Head of caudate nucleus (tissue), 42 donors: ENCODE measurements at places on chromosomes 13 and 19.

DNA sequence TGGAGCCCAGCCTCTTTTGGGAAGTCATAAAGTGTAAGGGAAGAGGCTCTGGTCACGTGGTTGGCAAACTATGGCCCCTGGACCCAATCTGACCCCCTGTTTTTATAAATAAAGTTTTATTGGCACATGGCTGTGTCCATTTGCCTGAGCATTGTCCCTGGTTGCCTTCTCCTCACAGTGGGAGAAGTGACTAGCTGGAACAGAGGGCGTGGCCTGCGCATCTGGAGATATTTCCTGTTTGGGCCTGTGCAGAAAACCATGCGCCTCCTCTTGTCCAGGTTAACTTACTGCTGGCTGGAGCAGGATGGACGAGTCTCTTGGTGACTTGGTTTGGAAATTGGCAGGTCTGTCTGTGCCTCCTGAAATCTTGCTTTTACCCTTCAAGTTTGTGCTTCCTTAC lies 48.3 kb downstream of the KDM4B start:
- DNase-seq, result no peak

- no peak for DNase-seq
These were observed 779.9 kb upstream of the ARGLU1 start for GRCh38 chr13:107347641-107348369.

DNA sequence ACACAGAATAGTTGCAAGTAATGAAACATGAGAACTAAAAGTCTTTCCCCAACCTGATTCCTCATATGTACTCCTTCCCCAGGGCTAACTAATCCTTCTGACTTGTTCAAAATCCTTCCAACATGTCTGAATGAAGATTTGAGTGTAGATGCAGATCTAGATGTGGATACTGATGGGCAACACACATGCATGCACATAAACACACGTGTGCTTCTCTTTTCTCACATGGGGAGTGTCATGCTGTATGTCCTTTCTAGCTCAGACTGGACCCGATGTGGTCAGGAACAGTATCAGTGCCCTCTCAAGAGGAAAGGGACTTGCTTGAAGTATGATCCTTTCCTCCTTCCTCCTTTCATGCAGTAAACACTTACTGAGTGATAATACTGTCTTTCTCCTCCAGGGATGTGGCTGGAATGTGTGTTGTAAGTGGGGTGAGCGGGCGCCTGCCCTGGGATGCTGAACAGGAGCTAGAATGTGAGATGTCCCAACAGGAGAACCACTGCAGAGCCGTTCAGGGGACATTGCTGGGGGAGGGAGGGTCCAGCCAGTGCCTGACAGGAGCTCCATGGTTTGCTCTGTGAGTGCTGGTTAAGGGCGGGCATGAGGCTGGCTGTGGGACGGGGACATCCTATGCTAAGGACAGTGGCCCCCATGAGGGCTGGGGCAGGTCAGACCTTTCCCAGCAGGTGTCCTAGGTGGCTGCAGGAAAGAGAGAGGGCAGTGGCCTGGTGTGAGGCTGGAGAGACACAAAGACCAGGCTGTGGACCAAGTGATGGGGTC lies 146.9 kb downstream of the TEX29 start:
- no peak for DNase-seq

DNA sequence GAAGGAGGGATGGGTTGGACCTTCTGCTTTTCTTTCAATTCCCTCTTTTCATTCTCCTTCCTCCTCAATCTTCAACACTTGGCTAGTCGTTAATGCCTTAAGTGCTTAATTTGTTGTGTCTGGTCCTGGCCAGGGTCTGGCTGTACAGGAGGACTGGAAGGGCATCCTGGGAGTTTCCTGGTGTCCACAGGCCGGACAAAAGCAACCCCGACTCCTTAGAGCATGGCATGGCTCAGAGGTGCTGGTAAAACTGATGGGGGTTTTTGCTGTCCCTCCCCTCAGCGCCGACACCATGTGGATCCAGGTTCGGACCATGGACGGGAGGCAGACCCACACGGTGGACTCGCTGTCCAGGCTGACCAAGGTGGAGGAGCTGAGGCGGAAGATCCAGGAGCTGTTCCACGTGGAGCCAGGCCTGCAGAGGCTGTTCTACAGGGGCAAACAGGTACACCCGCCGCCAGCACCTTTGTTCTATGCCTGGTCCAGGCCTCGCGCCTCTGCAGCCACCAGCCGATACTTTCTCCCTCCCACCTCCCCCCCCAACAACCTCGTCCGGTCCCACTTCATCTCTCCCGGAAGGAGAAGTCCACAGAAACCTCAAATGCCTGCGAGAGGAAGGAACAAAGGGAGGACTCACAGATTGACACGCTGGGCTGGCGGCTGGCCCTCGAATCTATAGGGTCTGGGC lies 1.4 kb downstream of the UHRF1 start:
- DNase-seq, result peak; percentile 42

- no peak for DNase-seq
These were observed 795.6 kb downstream of the UQCRFS1 start for GRCh38 chr19:28417361-28417760.

DNA sequence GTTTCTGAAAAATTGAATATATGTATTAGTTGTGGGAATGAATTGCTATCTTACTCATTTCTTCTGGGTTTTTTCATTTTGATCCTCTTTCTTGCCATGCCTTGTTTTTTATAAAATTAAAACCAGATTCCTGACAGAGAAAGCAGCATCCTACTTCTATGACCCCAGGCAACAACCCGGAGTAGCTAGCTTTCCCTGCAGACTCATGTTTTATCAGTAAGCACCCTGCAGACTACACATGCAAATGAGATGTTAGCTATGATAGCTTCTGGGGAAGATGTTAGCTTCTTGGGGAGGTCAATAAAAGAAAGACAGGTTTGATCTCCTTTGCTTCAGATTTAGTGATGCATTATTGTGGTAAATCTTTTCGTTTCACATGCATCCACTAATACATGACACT lies 1598.6 kb downstream of the SLITRK5 start:
- no peak for DNase-seq

DNA sequence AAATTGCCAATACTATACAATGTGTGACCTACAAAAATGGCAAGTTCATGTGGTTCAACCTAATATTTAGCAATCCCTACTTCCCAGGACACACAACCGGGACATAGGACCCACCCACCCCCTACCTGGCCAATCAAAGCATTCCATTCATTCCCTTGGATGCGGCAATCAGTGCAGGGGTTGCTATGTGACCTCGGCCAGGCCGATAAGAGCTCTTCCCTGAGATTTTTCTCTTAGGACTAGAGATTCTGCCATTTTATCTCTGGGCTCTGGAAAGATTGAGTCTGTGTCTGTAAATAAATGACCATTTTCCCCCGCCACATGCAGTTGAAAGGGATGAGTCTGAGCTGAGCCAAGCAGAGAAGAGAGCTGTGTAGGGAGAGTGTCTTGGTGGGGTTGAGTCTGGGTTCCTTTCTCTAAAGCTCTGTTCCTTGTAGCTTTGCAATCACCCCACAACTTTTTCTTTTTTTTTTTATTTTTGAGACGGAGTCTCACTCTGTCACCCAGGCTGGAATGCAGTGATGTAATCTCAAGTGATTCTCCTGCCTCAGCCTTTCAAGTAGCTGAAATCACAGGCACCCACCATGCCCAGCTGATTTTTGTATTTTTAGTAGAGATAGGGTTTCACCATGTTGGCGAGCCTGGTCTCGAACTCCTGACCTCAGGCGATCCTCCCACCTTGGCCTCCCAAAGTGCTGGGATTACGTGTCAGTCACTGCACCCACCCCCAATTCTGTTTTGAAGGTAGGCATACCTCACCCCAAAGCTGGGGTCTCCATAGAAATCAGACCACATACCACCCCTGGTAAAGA lies 7.4 kb downstream of the IFNL1 start:
- DNase-seq, result no peak

DNA sequence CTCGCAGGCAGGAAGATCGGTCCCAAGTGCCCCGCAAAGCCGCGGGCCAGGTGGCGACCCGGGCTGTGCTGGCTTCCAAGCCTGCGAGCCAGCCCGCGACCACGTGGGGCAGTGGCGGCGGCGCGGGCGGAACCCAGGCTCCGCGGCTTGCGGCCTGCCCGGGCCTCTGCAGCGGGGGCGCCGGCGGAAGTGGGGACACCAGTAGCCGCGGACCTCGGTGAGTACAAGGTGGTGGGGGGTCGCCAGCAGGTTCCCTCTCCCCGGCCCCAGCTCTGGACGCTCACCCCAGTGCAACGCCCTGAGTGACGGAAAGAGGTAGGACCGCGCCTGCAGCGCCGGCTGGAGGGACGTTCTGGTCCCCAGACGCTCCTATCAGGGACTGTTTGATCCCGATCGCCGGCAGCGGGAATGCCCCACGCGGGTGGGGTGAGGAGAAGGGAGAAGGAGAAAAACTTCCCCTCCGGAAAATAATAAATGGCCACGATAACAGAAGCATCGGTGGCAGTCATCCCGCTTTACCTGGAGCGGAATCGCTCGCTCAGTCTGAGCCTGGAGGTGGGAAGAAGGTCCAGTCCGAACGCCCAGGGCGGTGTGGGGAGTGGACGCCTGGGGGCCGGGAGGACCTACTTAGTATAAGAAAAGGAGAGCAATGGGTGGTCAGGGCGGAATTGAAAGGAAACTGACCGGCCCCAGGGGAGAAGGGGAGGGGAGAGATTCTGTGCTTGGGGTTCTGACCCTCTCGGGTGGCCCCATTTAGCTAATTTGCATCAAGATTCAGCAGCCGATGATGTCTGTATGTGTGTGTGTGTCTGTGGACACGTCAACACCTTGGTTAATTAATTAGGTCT lies at the start of gene GEMIN7:
TSS of gene GEMIN7 (plus strand) at position 198 of the 848 bp plus-strand sequence. CDS start 10,855 bp downstream, outside the sequence.
- peak; percentile 74 for DNase-seq

DNA sequence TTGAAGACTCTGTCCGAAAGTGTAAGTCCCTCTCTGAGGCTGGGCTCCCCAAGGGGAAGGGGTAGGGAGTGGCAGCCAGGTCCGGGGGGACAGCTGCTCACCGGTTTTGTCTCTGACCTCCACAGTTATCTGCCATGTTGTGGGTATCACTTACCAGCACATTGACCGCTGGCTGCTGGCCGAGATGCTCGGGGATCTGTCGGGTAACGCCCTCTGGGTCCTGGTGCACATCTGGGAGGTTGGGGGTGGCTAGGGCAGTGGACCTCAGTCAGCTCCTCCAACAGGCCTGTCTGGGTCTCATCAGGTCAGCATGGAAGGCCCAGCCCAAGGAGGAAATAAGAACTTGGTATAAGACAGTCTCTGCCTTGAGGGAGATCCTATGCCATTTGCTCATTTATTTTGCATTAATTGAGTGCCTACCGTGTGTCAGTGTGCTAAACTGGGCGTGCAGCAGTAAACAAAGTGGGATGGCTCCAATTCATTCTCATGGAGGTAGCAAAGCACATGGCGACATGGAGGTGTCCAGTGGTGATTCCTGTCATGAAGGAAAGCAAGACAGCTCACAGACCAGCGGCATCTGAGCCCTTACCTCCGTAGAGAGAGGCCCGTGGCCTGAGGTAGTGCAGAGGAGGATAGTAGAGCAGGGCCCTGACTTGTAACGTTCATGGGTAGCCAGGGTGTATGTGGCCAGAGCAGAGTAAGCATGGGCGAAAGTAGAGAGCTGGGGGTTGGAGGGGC lies 13.7 kb downstream of the EIF3K start:
- DNase-seq, result no peak

- DNase-seq, result no peak
These were observed 153.0 kb upstream of the TMTC4 start for GRCh38 chr13:100827489-100828176.

DNA sequence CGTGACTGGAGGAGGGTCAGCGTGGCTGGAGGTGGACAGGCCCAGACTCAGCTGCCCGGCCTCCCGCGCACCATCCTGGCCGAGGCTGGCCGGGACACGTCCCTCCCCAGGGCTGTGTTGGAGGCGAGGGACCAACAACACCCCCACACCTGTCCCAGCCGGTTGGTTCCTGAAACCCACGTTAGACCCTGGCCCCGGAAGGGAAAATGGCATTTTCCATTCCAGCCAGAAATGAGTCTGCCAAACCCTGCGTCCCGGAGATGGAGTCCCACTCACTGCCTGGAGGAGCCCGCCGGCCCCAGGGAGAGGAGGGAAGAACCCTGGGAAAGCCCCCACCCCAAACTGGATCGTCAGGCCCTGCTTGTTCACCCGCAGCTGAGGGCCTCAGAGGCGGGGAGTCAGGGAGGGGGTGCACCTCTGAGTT lies 4.8 kb upstream of the WDR18 start:
- DNase-seq, result no peak

- no peak for DNase-seq
These were observed 571.7 kb downstream of the KCTD12 start for GRCh38 chr13:76314495-76314894.

- DNase-seq, result no peak
These were observed 772.5 kb upstream of the SLITRK1 start for GRCh38 chr13:84654654-84655275.

DNA sequence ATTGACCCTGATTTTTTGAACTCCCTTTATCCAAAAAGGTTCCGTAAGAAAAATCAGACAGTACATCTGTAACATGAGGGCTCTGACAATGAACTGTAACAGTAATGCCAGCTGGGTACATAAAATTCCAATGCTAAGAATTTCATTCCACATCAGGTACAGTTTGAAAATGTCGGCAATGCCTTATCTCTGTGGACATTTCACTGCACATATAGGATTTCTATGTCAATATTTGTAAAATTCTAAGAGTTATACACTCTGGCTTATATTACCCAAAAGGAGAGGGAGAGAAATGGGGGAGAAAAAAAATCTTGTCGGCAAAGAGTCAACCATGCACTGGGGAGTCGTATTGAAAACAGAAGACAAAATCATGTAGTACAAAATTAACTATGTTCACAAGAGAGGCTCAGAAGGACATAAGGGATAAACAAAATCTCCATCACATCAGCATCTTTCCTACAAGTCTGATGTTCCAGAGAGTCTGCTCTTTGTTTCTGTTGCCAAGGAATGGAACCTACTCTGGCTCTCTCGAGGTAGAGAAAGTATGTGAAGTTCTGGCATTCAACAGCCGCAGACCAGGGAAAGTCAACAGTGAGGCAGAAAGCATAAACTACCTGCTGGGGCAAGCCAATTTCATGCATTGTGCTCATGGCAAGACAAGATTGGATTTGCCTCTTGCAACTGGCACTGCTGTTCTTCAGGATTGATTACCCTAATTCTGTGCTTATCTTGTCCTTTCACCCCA lies 72.4 kb downstream of the STARD13 start:
- DNase-seq, result no peak

- DNase-seq, result peak; percentile 71
These were observed 33.0 kb downstream of the GJA3 start for GRCh38 chr13:20127562-20128458.

GRCh38 chr19:10113592-10113963 lies 2.1 kb downstream of the P2RY11 start:
- no peak for DNase-seq

GRCh38 chr19:2524361-2524839 lies 48.5 kb downstream of the GADD45B start:
- DNase-seq, result no peak

- DNase-seq, result peak; percentile 29
These were observed 11.6 kb upstream of the ZNF835 start for GRCh38 chr19:56683116-56683515.
